Activated CD4-positive, CD25-positive, alpha-beta regulatory T cell treated with anti-CD3 and anti-CD28 coated beads, Interleukin-2, amount 50 U/mL, for 16 hours (primary cell): ENCODE measurements at places on chromosomes 5 and 9.

DNA sequence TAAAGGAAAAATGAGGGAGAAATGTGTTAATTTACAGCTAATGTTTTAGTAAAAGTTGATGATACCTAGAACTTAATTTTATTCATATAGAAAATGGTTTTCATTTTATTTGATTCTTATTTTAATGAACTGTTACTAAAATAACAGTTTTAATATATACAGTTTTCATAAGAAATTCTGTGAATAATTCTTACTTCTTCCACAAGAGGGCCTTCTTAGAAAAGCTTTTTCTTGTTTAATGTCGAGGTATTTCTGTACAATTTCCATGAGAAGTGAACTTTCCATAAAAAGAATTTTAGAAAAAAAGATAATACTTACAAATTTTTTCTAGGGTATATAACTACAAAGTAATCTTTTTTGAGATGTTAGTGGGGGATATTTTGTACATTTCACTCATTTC lies 73.9 kb downstream of the KLF9 start:
- DNase-seq, result no peak

- DNase-seq, result no peak
Observed at GRCh38 chr5:65037831-65038815, 269.4 kb downstream of the CWC27 start.

GRCh38 chr5:17813214-17813613 lies 179.0 kb downstream of the TAF11L14 start:
- DNase-seq, result no peak

DNA sequence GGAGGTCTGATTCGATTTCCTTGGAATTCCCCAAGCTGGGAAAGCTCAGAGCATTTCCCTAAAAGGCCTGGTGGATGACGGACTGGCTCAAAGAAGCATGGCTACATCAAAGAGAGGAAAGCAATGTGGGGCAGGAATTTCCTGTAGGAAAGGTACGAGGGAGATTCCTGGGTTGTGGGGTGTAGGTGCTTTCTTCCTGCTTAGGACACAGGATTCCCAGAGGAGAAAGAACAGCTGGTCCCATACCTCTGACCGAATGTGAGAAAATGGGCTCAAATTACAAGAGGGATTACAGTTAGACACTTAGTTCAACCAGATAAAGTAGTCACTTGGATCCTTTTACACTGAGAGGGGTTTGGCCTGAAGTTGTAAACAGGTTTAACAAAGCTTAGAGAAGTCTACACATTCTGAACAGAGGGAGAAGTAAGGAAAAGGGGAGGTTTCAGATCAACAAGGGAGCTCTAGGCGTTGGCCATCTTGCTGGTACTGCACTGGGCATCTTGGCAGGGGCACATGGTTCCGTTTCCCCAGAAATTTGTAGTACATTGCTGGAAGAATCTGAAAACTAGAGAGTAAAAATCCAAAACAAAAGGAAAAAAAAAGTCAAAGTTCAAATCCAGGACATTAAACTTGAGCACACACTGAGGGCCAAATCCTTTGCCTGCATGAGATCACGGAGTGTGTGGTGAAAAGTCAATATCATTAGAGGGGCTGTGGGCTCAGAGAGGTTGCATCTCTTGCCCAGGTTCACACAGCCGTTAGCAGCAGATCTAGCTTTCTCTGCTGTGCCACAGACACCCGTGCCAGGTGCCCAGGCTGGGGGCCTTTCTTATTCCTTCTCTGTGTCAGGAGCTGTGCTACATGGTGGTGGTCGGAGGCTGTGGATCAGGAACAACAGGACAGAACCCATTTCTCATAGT lies 171.3 kb downstream of the RGS3 start:
- no peak for DNase-seq

GRCh38 chr5:96734871-96735325 lies 72.7 kb downstream of the CAST start:
- DNase-seq, result no peak

DNA sequence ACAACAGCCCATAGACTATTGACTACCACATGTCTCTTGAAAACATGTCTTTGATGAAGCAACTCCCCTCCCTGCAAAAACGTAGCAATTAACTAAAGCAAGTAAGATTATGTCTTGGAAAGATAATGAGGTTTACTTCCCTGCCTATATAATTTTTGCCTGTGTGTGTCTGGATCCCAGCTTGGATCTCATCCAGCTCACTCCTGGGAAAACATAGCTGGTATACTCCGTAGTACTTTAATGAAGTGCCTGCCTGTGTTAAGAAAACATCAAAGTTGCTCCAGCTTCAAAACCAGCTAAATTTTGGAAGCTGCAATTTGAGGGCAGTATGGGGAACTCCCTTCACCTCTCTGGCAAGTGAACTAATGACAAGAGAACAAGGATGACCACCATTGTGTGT lies 182.6 kb upstream of the C9orf72 start:
- DNase-seq, result no peak

GRCh38 chr9:120440791-120441190 lies 139.2 kb downstream of the CDK5RAP2 start:
- DNase-seq, result no peak

GRCh38 chr9:72680593-72681282 lies 159.3 kb downstream of the TMC1 start:
- no peak for DNase-seq

GRCh38 chr9:123893831-123894460 lies 36.0 kb downstream of the DENND1A start:
- no peak for DNase-seq

- DNase-seq, result no peak
Observed at GRCh38 chr5:128669803-128670202, 131.8 kb upstream of the FBN2 start.

DNA sequence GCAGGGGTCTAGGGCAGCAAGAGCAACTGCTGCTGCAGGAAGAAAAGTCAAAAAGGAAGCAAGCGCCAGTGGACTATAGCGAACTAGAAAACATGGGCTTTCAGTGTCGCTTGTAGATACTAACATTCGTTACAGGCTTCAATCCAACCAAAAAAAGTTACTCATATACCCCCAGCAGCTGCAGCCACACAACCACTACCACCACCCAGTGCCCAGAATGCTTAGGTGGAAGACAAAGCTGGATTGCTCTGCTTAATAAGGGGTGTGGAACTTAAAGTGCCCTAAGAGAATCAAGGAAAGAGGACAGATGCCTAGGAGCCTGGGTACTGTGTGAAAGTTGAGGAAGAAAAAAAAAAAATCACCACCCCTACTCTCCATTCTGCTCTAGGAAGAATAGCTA lies 203.6 kb downstream of the ELAVL2 start:
- no peak for DNase-seq

- no peak for DNase-seq
Observed at GRCh38 chr5:128081111-128081851, 2.3 kb upstream of the SLC12A2 start.

- no peak for DNase-seq
Observed at GRCh38 chr5:39779831-39780230, 355.1 kb upstream of the DAB2 start.

GRCh38 chr9:18821788-18822187 lies 211.2 kb downstream of the SAXO1 start:
- DNase-seq, result no peak

DNA sequence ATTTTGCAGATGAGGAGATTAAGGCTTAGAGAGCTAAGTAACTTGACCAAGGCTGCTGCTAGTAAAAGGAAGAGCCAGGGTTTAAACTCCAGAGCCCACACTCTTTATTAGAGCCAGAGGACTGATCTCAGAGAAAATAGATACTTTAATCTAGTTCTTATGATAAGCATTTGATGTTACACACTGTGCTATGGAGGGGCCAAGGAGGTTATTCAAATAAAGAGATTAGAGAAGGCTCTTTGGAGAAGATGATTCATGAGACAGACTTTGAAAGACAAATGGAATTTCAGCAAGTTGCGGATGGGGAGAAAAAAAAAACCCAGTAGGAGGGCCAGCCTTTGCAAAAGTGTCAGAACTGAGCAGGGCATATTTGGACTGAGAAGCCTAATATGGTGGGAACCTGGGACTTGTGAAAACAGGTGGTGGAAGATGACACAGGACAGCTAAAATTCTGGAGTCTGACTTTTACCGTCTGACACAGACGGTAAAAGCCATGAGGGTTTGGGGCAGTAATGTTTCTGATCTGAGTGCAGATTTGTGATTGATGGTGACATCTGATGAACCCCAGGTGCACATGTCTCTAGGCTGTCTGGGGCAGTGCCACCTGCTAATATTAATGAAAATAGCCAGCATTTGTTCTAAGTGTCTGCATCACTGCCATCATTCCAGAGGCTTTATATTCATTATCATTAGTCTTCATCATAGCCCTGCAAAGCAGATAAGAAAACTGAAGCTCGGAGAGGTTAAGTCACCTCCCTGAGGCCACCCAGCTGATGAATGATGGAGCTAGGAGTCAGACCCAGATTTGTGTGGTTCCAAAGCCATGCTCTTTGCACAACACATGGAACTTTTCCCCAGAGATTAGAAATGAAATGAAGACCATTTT lies 65.3 kb upstream of the CXCL14 start:
- no peak for DNase-seq

- DNase-seq, result no peak
Observed at GRCh38 chr5:107937204-107937603, 266.5 kb upstream of the EFNA5 start.

- DNase-seq, result no peak
Observed at GRCh38 chr5:177366528-177367322, 9.0 kb downstream of the RGS14 start.

GRCh38 chr5:65809817-65810531 lies 88.0 kb downstream of the NLN start:
- DNase-seq, result no peak

- DNase-seq, result no peak
Observed at GRCh38 chr9:132935026-132935425, 9.4 kb downstream of the TSC1 start.

- DNase-seq, result no peak
Observed at GRCh38 chr5:143759396-143760130, 52.4 kb upstream of the HMHB1 start.

GRCh38 chr5:106306313-106307028 lies 1364.3 kb downstream of the EFNA5 start:
- DNase-seq, result no peak

GRCh38 chr9:133608889-133609288 lies 300 bp downstream of the FAM163B start:
- no peak for DNase-seq

- DNase-seq, result no peak
Observed at GRCh38 chr9:114223564-114224246, 68.4 kb downstream of the COL27A1 start.

DNA sequence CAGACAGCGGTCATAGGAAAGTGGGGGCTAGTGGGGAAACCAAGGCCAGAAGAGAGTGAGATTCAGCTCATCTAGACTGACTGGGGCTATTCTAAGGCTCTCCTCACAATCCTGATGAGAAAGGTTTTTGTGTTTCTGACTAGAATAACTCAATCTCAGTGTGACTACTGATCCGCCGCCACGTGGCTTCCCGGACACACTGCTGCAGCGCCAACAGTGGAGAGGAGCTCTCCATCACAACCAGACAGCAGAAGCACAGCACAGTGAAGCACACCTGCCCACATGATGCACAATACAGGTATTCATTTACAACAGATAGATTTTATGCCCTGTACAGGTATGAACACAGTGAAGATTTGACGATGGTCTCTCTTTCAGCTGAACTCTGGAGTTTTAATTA lies 25.4 kb downstream of the NREP start:
- no peak for DNase-seq

DNA sequence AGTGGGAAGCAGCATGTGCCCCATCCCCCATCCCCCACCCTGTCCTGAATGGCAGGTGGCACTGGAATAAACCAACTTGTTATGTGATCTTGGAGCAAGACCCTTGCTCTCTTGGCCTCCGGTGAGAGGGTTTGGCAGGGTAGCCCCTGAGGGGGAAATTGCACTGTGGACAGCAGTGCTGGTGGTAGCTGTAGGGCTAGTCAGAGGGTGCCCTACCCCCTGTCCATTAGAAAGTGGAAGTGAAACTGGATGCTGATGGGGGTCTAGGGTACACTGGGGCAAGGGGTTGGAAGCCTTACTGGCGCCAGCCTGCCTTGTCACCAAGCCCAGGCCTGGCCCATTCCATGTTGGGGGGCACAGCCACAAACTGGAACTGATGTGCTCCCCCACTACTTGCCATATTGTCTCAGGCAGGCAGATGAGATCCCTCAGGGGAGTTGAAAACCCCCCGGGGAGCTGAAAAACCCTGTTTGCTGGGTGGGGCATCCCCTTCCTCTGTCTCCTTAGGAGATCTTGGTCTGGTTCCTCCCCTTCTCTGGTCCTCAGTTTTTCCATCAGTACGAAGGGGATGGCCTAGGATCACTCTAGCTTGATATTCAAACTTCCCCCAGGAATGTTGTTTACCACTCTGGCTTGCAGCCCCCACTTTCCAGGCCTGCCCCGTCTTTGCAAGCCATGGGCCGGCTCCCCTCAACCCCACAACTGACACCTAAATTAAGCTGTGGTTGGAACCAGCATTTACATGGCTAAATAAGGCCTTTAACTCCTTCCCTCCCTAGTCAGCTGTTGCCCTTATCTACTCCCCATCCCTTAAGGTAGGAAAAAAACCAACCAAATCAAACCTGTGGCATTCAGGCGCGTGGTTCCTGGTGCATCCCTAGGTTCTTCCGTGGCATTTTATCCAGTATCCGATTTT lies 14.4 kb upstream of the SYNPO start:
- DNase-seq, result no peak

DNA sequence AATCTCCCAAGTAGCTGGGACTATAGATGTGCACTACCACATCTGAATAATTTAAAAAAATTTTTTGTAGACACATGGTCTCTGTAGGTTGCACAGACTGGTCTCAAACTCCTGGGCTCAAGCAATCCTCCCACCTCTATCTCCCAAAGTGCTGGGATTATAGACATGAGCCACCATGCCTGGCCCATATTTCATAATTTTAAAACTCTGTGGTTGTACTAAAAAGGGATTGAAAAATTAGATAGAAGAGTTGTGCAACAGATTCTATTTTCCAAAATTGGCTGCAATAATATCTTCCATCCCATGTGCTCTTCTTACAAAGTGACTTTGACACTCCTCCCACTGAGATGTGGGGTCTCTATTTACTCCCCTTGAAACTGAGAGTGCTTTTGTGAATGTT lies 7.6 kb upstream of the UHRF2 start:
- no peak for DNase-seq

DNA sequence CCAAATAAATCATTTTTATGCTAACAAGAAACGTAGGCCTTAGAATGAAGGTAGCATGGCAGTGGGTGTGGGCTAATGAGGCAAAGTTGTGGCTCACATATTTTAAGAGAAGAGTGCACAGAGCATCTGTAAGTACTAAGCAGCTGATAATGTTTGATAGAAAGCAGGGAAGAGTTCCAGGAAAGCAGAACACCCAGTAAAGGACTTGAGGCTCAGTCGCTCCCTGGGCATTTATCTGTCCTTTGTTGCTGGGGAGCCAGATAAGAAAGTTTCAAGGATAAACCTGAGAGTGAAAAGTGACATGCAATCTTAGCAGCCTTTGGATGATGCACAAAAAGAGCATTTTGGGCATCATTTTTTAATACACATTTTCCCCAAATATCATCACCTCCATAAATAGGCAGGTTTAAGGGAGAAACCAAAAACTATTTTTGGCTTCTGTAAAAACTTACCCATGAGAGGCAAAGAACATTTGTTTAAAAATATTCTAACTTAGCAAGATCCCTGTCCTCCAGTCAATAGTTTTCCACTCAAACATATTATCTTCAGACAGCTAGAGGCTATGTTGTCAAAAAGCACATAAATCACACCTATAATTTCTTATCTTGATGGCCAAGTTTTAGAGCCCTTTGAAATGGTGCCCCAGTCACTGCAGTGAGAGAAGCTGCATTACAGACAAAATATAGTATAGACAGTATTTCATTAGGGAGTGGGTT lies 3.4 kb downstream of the FREM1 start:
- DNase-seq, result no peak
